ENCODE measurements at places on chromosomes 16 and 17.
A peak's percentile ranks its signal among the peaks of the same experiment; 100 is the strongest.

DNA sequence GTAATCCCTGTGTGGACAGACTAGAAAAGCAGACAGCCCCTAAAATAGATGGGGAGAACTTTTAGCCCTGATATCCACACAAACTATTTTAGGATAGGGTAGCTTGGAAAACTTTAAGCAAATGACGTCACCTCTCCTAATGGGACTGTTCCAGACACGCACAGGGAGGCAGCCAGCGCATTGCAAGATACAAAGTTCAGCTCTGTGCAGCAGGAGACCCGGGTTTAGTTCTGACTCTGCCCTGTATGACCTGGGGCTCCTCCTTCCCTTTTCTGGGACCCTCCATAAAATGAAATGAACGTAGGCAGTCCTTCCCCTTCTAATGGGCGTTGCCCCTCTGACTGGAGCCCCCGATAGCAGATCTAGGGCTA, 6.3 kb downstream of the ZNF689 start:
- DNase-seq, result no peak

DNA sequence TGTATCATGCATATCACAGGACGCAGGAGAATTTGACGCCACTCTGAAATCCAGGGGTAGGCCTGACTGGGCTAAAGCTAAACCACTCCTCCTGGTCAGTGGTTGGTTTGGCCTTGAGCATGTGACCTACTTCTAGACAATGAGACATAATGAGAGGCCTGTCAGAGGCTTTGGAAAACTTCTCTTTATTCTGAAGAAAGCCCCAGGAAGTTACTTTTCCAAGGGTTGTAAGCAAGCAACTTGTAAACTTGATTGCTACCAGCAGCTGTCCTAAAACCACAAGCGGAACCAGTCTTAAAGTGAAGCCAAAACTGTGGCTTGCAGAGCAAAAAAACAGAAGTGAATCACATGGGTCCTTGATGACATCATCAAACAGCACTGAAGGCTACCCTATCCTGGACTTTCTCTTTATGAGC, 138.2 kb upstream of the COX10 start:
- no peak for DNase-seq

DNA sequence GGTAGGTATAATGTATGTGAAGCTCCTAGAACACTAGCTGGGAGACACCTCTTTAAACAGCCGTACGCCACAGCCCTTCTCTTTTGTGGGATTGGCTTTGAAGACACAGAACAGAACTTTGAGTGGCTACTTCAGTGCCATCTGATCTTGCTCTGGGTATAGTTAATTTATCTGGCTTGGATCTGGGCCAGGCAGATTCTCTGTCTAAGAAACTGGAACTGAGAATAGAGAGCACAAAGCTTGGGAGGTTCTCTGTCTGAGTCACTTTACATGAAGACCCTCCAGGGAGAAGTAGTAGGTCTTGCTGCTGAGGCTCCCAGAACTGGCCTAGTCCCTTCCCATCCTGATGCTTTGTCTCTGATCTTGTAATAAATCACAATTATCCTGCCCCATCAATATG, 721.0 kb upstream of the KIF2B start:
- no peak for DNase-seq

GRCh38 chr17:36600936-36601302, 464 bp upstream of the MRM1 start:
- no peak for DNase-seq

DNA sequence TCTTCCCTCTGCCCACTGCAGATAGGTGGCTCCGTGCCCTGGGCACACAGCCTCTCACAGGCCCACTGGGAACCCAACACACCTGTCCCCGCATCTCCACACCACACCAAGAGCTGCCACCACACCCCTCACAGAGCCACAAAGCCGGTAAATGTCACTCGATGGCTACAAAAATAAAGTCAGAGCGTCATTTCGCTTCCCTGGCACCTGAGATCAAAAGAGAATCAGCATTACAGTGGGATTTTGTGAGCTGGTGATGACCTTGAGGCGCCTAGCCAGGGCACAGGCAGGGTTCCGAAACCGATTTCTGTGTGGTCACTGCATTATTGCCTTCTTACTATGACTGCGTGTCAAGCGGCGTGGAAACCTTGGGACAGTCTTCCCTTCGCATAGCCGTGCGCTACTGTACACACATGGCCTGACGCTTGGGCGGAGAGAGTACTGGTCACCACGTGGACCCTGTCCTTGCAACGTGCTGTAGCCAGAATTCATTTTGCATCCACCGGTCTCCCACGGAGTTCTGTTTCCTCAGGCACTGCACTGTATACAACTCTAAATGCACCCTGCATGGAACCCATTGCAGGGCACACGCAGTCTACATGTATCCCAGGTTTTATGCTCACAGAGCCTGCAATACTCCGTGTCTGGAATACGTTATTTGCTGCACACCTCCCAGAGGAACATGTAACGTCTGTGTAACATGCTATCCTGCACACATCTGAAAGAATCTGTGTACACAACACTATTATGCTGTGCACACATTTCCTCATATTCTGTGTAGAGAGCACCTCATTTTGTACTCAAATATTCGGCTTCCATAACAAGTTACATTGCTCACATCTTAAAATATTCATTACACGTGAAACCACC, 5.8 kb upstream of the FOXF1 start:
- no peak for DNase-seq

DNA sequence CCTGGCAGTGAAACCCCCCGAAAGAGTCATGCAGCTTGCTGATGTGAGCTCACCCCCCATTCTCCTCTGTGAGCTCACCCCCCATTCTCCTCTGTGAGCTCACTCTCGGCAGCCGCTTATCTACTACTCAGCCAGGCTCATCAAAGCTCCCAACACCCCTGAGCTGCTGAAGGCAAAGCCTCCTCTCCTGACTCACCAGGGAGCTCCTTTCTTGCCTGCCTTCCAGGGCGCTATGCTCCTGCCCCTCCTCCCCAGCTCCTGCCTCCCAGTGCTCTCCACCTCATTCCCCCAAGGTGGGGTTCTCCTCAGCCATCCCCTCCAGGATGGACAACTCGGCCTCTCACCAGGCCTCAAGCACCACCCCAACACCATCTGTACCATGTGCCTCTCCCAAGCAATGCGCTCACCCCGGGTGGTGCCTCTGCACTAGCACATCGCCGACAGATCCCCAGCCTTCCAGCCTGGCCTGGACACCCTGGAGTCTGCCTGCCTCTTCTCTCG, 27.7 kb upstream of the FAAP100 start:
- DNase-seq, result no peak

- peak; percentile 68 for DNase-seq
Observed at GRCh38 chr17:50560185-50560824, at the start of gene CACNA1G. Gene CACNA1G (plus strand): TSS chr17:50560715. CDS start chr17:50561460, 745 bp downstream.

GRCh38 chr17:79926142-79926604, 86.9 kb upstream of the CBX4 start:
- no peak for DNase-seq

GRCh38 chr16:77336637-77337036, 98.2 kb downstream of the ADAMTS18 start:
- no peak for DNase-seq

- no peak for DNase-seq
Observed at GRCh38 chr16:65837464-65837863, 529.0 kb upstream of the CDH5 start.

DNA sequence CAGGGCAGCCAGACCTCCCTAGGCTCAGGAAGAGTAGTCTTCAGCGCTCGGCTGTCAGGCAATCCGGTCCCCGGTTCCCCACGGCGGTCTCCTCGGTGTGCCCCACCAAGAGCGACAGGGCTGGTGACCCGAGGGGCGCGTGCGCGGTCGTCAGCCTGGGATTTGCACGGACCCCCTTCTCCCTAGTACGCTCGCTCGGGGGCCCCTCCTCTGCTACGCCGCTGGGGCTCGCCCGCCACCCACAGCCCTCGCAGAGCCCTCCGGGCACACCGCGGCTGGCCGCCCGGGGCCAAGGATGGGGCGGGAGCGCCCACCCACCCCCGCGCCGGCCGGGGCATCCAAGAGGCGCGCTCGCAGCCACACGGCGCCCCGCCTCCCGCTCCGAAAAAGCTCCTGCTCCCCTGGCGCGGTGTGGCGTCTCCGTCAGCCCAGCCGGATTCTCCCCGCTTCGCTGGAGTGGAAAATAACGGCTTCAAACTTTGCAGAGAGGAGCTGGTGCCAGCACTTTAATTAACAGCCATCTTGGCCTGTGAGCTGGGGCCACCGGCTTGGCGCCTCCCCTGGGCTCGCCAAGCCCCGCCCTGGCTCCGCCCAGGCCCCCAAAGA, 2.1 kb upstream of the C1QL1 start:
- no peak for DNase-seq

GRCh38 chr17:27915709-27916108, 22.5 kb upstream of the LYRM9 start:
- no peak for DNase-seq

DNA sequence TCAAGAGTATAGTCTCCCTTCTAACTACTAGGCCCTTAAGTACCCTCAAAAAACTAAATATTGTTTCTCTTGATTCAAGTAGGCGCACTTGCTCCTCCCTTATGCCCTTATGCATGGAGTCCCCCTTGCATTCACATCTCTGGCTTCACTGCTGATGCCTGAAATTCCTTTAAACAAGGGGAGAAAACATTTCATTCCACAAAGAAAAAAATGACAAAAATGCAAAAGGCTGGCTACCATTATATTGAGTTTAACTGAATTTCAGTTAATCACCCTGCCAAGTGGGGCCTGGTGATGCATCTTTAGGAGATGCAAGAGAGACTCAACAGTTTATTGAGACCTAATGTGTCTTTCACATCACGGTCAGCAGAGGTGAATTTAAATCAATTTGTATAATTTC, 35.6 kb downstream of the CRLF3 start:
- DNase-seq, result no peak

- DNase-seq, result peak; percentile 3
Observed at GRCh38 chr17:59754552-59754951, 47.1 kb downstream of the VMP1 start.

DNA sequence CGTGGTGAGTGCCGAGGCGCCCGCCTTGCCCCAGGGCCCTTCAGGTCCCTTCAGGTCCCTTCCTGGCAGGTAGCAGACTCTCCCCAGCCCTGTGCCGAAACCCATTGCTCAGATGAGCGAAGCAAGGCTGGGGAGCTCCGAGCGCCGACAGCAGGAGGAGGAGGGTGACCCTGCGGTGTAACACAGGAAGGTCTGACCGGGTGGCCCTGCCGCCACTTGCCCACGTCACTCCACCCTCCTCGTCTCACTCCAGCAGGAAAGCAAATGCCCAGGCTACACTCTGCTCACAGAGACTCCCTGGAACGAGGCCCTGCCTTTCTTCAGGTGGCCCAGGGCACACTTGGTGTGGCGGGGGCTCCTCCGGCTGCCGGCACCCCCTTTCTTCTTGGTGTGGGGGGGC, 57.2 kb downstream of the ACTG1 start:
- no peak for DNase-seq

DNA sequence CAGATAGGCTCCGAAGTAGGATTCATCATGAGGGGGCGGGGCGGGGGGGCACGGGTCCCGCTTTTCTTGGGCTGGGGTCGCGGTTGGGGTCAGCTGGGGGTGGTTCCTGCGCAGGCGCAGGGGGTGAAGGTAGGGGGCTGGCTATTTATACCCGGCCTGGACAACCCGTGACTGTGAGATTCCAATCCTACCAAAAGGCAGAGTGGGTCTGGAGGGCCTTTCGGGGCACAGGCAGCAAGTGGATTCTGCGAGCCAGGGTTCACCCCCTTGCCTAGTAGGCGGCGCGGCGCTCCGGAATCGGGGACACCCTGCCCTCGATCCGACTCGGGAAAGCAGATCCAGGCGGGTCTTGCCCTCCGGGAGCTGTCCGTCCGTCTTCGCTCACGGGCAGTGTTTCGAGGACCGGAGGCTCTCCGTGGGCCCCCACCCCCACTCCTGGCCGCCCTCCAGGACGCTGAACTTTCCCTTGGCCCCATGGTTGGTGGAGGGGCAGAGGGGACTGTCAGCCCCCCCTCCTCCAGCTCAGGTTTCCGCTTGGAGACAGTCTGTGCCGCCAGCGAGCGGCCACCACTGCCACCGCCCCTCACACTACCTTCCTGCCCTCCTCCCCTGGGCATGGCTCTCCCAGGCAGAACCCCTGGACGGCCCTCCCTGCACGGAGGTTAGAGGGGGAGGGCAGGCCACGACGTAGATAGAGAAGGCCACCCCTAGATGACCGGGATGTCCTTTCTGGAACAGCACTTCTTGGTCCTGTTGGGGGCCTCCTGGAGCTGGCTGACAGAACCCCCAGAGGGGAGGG, 634 bp downstream of the SLC2A4 start:
- no peak for DNase-seq
